Brain (organoid and tissue), 16 donors: ENCODE measurements at places on chromosomes 2 and 18. TPM values are rescaled to one million over a fixed set of nuclear protein-coding genes. Genes with fewer than 3 reads are reported as not detected.

Gene VWA3B
- polyA plus RNA-seq = 1.1 TPM

Gene DNAJC10
- polyA plus RNA-seq = 19.9 TPM

Gene REG1B
- polyA plus RNA-seq = not detected

Gene C1GALT1C1L
- polyA plus RNA-seq = not detected

Gene CCDC148
- 0.64 TPM for polyA plus RNA-seq

Gene FAM110C
- 1.3 TPM for polyA plus RNA-seq

Gene UPP2
- polyA plus RNA-seq = 0.24 TPM

Gene DNAJC5G
- polyA plus RNA-seq = not detected

Gene NYAP2
- polyA plus RNA-seq = 0.20 TPM

Gene SCYGR7
- polyA plus RNA-seq = not detected

Gene SMYD5
- 15.5 TPM for polyA plus RNA-seq

Gene ZNF804A
- 1.3 TPM for polyA plus RNA-seq

Gene NT5C1B
- polyA plus RNA-seq = not detected

Gene GAREM2
- 14.9 TPM for polyA plus RNA-seq

Gene CRYBA2
- polyA plus RNA-seq = 9.1 TPM

Gene SERPINB2
- polyA plus RNA-seq = not detected

Gene EMILIN1
- polyA plus RNA-seq = 6.2 TPM

Gene ASB18
- not detected for polyA plus RNA-seq

Gene IL1RL1
- 1.7 TPM for polyA plus RNA-seq

Gene UGT1A4
- polyA plus RNA-seq = not detected

Gene LGALSL
- 2.5 TPM for polyA plus RNA-seq

Gene MYCN
- polyA plus RNA-seq = 12.0 TPM

Gene MAL
- polyA plus RNA-seq = 206 TPM

Gene DNAJB2
- polyA plus RNA-seq = 152 TPM

Gene NT5DC4
- not detected for polyA plus RNA-seq

Gene CPLX4
- polyA plus RNA-seq = not detected

Gene PDE1A
- 6.2 TPM for polyA plus RNA-seq

Gene STAM2
- 7.3 TPM for polyA plus RNA-seq

Gene SLC35F5
- 5.8 TPM for polyA plus RNA-seq

Gene THSD7B
- 1.8 TPM for polyA plus RNA-seq

Gene IL18R1
- 0.31 TPM for polyA plus RNA-seq

Gene TMEM247
- polyA plus RNA-seq = not detected

Gene ITPRID2
- 14.7 TPM for polyA plus RNA-seq

Gene C2orf66
- not detected for polyA plus RNA-seq

Gene LYG1
- polyA plus RNA-seq = 0.36 TPM

Gene C2orf80
- polyA plus RNA-seq = 3.3 TPM

Gene KRTCAP3
- polyA plus RNA-seq = 14.7 TPM

Gene ZRANB3
- polyA plus RNA-seq = 1.8 TPM

Gene SFTPB
- polyA plus RNA-seq = 0.17 TPM

Gene NEU2
- polyA plus RNA-seq = not detected

Gene ALPI
- polyA plus RNA-seq = not detected

Gene POTEC
- polyA plus RNA-seq = not detected
